Thoracic aorta (tissue), 2 donors: ENCODE measurements at places on chromosomes 6 and 20.

GRCh38 chr6:85348643-85349042 lies 101.2 kb upstream of the NT5E start:
- no peak for DNase-seq

GRCh38 chr6:90384720-90385119 lies 88.1 kb upstream of the BACH2 start:
- DNase-seq: no peak

GRCh38 chr6:126761854-126762253 lies 356.6 kb upstream of the RSPO3 start:
- no peak for DNase-seq

- DNase-seq: no peak
These were observed 53.5 kb downstream of the RIPOR2 start for GRCh38 chr6:24882295-24882694.
